ENCODE measurements at places on chromosomes 2 and 18.

DNA sequence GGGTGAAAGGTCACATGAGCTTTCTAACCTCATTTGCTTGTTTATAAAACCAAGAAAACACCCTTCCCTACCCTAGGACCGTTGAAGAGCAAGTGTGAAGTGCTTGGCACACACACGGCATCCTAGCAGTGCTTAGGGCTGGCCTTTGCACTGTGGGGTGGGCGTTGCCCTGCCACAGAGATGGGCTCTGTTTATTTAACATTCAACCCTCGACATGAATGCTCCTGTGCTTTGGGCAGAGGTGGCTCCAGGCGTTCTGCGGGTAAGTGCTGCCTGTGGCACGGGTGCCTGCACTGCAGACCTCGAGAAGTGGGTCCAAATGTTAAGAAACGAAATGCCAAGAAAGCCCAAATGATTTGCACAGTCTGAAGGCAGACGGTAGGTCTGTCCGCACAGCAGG lies 170.1 kb downstream of the FHOD3 start:
- DNase-seq: no peak

DNA sequence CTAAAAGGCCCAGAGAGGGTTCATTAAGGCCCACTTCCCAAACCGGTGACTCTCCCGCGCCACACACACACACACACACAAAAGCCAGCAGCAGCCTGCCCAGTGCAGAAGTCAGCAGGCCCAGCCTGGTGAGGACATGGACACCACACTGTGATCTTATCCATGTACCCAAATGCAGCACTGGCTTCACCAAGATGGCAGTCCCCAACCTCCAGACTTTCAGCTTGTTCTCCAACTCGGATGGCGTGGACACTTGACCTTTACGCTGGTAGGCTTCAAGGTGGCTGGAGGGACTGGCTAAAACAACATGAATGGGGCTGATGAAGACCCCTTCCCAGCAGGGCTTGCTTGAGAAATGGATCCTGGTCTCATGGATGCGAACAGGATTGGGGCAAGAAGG lies 50.4 kb downstream of the TNS1 start:
- no peak for DNase-seq

GRCh38 chr2:80238692-80239469 lies 65.7 kb downstream of the LRRTM1 start:
- peak; percentile 26 for DNase-seq

GRCh38 chr2:8431446-8432125 lies 250.3 kb upstream of the ID2 start:
- no peak for DNase-seq

GRCh38 chr2:33033606-33034081 lies 86.9 kb downstream of the LTBP1 start:
- no peak for DNase-seq

GRCh38 chr18:39840406-39840805 lies 2114.6 kb upstream of the PIK3C3 start:
- DNase-seq: no peak

DNA sequence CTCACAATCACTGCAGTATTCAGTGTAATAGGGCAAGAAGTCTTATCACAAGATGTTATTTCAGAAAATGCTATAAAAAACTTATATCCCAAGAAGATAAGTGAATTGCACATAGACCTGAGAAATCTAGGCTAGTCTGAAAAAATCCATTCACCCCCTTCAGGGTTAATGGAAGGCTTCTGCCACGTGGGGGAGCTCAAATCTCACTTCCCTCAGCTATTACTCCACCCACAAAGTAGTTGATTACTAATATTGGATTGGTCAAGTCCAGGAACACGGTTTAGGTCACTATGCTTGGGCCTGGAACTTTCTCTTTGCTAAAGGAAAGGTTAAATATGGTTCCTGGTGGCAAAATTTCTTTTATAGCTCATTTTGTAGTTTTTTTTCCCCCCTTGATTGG lies 51.2 kb upstream of the ADAM23 start:
- DNase-seq: peak; percentile 41

- no peak for DNase-seq
Measured at GRCh38 chr18:80074697-80075096, 34.4 kb upstream of the ADNP2 start.

GRCh38 chr18:8699948-8700347 lies 5.4 kb upstream of the MTCL1 start:
- no peak for DNase-seq

- DNase-seq: no peak
Measured at GRCh38 chr18:34880882-34881834, 160.1 kb upstream of the MAPRE2 start.

DNA sequence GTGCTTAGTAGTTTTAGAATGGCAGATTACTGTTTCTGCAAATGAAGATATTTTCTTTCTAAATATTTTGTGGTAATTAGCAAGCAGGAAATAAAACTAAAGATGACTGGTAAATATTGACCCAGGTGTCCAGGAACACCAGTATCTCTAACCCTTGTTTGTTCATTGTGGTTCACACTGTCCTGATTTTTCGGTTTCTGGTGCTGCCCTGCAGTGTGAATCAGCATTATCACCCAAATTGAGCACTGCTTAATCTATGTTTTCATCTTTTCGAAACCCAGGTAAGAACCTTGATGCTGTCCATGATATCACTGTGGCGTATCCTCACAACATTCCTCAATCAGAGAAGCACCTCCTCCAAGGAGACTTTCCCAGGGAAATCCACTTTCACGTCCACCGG lies 167.4 kb downstream of the CAPN13 start:
- no peak for DNase-seq

GRCh38 chr2:98067160-98067559 lies 19.8 kb upstream of the VWA3B start:
- no peak for DNase-seq

DNA sequence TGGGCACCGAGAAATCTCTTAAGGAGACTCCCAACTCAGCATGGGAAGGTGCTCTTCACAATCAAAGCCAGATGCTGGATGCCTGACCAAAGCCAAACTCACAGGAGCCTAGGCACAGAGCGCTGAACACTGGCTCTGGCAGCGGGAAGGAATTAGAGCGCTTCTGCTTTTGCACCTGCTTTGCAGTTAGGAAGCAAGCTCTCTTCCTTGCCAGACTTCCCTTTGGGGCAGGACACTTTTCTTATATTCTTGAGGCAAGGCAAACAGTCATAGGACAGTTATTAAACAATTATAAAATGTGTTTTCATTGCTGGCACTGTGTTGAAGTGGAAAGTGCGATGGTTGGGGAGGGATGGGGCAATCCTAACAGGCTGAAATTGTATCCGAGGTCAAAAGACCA lies 79.6 kb upstream of the DNMT3A start:
- no peak for DNase-seq

DNA sequence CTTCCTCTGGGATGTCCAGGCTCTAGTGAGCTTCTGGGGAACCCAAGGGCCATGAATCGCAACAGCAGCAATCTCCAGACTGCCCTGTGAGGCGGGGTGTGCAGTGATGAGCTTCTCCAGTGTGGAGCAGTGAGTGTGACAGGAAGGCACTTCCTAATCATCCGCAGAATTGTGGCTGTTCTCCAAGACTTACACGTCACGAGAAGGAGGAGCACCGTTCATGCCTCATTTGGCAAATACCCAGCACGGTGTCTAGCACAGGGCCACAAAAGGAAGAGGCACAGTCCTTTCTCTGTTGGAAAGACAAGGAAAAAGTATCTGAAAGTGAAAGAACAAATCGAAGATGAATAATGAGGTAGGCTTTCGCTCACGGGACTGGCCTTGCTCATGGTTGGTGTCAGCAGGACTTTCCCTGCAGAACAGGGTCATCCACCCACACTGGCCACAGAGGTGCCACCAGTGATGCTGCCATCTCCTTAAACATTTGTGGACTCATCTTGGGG lies 125.1 kb upstream of the HAAO start:
- peak; percentile 35 for DNase-seq

DNA sequence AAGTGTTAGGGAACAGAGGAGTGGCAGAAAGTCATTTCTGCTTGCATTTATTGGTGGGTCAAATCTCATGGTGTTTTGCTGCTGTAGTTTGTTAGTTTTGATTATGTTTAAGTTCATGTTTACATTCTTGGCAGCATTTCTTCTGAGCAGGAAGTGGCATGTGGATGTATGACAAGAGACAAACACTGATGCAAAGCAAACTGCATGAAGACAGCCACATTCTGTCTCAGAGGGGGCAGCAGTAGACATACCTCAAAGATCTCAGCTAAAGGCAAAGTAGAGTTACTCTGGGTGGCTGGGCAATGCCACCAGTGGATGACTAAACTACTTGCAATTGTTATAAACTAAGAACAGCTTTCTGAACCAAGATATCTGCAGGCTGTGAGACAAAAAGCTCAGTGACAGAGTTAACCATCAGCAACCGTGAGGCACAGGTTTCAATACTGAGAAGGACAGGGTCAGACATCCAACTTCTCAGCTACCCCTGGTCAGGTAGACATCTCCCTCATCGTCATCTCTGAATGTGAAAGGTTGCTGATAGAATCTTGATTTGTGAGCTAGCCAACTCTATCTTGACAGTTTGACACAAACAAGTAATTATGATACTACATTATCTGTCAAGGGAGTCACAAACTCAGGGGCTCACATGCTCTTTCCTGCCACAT lies 16.4 kb downstream of the GALNT3 start:
- no peak for DNase-seq

DNA sequence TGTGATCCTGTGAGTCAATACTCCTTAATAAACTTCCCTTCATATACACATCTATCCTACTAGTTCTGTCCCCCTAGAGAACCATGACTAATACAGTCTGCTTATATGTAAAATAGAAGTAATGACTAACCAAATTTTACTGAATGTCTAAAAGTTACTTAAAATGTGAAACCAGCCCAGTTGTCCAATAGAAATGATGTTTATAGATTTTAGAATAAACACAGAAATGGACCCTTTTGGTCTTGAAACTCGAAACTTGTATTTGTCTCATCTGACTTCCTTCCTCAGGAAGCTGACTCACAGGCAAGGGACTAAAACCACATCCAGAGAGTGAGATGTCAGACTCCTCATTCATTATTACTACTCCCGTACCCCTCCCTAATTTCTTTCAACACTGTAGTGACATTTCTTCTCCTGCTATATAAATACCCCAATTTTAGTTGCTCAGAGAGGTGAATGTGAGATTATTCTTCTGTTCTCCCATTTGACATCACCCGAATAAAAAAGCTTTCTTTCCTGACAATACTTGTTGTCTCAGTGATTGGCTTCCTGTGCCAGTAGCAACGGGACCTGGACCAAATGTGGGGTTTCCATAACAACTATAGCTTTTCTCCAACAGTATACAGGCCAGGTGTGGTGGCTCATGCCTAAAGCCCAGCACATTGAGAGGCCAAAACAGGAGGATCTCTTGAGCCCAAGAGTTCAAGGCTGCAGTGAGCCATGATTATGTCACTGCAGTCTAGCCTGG lies 486.0 kb downstream of the ERBB4 start:
- no peak for DNase-seq

GRCh38 chr2:22807872-22808271 lies 577.1 kb upstream of the KLHL29 start:
- no peak for DNase-seq

DNA sequence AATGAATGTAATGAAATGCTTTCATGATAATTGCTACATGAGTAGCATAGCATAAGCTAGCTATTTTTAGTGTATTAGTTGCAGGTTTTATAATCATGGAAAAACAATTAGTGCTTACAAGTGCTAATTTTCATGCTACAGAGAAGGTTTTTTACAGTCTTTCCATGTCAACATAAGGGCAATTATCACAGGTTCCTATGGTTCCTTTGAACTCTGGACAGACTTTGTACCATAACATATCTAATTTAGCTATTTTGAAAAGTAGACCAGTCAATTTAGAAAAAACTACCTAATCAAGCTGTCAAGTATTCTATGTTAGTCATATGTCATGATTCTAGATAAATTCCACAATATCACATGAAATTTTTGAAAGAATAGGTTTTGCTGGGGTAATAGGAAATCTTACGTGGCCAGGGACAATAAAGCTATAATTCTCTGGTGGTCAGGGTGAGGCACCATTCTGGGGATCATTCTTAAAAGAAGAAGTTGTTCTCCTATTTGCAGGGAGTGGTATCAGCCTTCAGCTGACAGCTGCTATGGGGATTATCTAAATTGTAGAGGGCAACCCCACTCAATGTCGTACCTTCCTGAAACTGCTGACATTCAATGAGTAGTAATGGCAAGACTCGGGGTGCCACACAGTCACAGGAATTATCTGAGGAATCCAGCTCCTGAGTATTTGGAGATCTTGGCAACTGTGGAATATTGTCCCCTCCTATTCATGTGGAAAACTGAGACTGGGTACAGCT lies 724.0 kb upstream of the LINC00305 start:
- DNase-seq: no peak

DNA sequence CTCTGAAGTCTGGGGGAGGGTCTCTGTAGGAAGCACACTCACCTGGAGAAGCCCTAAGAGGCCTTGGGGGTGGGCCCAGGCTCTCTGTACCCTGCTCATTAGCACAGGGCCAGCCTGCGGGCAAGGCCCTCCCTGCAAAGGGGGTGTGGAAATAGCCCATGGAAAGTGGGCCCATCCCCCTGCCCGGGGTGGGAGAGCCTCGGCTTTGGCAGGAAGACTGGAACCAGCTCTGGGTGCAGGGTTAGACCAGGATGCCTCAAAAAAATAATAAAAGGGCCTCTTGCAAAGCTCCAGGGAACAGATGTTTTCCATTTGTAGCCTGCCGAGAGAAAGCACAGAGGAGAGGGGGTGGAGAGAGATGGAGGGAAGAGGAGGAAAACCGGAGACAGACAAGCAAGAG lies 98.7 kb downstream of the STPG4 start:
- no peak for DNase-seq

DNA sequence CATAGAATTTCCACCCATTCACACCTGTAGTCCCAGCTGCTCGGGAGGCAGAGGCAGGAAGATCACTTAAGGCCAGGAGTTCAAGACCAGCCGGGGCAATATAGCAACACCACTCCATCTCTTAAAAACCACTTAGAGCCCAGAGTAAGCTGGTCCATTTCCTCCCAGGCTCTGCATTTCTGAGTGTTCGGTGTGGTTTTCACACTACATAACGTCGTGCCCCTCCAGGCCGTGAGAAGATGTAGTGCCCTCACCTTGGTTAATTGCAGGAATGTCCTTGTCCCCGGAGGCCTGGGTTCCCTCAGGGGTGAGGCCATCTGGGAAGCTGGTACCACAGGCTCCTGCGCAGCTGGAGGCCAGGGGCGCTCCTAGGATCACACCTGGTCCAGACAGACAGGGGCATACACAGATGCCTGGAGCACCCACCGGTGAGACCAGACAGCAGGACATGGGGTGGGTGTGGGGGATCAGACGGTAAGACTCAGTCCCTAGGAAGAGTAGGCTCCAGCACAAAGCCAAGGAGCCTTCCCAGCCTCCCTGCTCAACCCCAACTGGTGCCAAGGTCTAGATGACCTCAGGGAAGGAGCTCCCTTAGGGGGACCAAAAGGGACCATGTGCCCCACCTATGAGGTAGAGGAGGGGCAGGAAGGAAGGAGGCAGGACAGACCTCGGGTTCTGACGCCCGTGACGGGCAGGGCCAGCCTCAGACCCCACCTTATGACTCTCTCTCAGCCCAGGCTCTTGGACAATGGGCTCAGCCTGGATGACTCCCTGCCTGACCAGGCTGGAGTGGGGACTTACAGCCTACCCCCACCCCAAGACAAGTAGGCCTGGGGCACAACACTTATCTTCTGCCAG lies 752 bp downstream of the ASTL start:
- no peak for DNase-seq
